ENCODE measurements at places on chromosomes 3 and 15. TPM values are rescaled to one million over a fixed set of nuclear protein-coding genes. Genes with fewer than 3 reads are reported as not detected.

GRCh38 chr3:4163011-4163410, 140.2 kb upstream of the SETMAR start:
- no peak for DNase-seq

DNA sequence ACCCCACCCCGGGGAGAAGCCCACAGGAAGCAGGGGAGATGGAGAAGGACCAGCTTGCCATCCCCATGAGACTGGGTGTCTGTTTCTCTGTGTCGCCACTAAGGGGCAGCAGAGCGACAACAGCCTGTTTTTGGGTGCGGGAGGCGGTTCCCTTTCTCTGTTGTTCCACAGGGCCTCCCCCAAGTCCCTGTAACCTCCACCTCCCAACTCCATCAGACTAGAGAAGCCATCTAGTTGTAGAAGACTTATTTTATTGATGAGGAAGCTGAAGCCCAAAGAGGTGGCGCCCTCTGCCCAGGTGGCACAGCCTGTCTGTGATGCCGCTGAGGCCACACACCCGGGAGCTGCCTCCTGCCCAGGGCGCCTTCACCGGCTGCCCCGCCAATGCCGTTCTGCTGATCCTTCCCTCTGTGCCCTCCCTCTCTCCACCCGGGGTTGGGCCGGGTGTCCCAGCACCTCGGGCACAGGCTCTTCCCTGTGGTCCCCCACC, 3.9 kb upstream of the CCDC9B start:
- peak; percentile 66 for DNase-seq

DNA sequence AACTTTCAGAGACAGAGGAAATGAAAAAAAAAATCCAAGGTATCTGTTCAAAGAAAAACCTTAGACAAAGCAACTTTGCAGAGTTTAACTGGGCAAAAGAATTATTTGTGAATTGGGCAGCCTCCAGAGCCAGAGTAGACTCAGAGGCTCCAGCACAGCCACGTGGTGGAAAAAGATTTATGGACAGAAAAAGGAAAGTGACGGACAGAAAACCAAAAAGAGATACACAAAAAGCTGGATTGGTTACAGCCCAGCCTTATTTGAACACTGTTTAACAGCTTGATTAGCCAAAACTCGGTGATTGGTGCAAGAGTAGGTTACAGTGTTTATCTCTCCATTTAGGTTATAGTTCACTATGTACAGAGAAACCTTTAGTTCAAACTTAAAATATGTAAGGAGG, 23.7 kb upstream of the GPD1L start:
- DNase-seq = no peak

Gene GOLGA6L7
- not detected for total RNA-seq
